Stimulated activated CD8-positive, alpha-beta memory T cell treated with anti-CD3 and anti-CD28 coated beads, Interleukin-4, amount 100 ng/mL, for 4 hours (primary cell): ENCODE measurements at places on chromosomes 4 and X.

GRCh38 chr4:79227860-79228259 is 98.0 kb downstream of the NAA11 start:
- DNase-seq: no peak

DNA sequence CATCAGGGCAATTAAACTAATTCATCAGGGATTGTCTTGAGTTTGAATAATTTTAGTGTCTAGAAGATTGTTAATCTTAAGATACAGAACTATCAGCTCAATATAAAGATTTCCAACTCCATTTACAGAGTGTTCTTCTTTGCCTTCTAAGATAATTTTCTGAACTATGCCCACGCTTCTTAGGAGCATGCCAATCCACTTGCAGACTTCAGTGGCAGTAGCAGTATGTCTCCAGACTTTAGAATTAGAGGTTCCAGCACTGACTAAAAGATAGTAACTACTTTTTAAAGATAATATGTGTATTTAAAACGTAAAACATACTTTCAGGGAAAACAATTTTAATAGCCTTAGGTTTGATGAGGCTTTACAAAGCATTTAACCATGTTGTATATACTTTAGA is 34.2 kb upstream of the GALNT7 start:
- DNase-seq: no peak

- DNase-seq: no peak
These were observed 1.7 kb downstream of the ARAF start for GRCh38 chrX:47562615-47563243.

DNA sequence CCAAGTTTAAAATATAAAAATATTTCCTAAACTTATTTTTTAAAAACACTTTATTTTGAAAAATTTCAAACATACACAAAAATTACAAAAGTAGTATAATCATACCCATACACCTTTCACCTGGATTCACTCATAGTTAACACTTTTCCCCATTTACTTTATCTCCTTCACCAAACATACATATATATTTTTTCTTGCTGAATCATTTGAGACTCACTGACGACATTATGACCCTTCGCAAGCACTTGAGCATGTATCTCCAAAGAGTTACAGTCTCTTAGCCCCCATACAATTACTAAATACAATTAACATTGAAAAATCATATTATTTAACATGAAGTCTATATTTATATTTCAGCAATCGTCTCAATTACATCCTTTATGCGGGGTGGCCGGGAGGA is 19.8 kb downstream of the RXFP1 start:
- no peak for DNase-seq

- DNase-seq: no peak
These were observed 116.8 kb downstream of the SCD5 start for GRCh38 chr4:82681754-82682153.

GRCh38 chrX:43971966-43972961 is 926 bp downstream of the NDP start:
- DNase-seq: no peak

DNA sequence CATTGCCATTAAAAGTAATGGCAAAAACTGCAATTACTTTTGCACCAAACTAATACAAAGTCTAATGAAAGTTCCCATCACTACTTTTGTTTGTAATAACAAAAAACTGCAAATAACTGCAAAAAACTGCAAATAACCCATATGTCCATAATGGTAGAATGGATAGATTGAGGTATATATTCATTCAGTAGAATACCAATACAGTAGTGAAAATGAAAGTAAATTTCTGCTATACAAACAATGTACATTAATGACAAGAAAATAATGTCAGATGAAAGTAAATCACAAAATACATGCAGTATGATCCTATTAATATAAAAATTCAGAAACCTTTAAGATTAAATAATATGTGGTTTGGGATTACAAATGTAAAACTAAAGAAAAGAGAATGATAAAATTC is 41.3 kb upstream of the CEP135 start:
- no peak for DNase-seq
